ENCODE measurements at places on chromosomes 6 and 20. TPM values are rescaled to one million over a fixed set of nuclear protein-coding genes. Genes with fewer than 3 reads are reported as not detected.
A peak's percentile ranks its signal among the peaks of the same experiment; 100 is the strongest.

C6orf15 gene
- total RNA-seq = not detected

KCNK5 gene
- total RNA-seq = 2.6 TPM

PHACTR1 gene
- total RNA-seq = not detected

GRCh38 chr20:8983478-8984345 lies 85.2 kb upstream of the PLCB4 start:
- no peak for DNase-seq
- no peak overlapping the region for H3K27ac ChIP-seq
- H3K27me3 ChIP-seq = no peaks in the 10 kb centered on the region
- no peaks in the 10 kb centered on the region for H3K4me1 ChIP-seq

GRCh38 chr6:137272403-137272802 lies 53.2 kb upstream of the IFNGR1 start:
- no peak for DNase-seq
- no peak overlapping the region for H3K27ac ChIP-seq
- no peaks in the 10 kb centered on the region for H3K27me3 ChIP-seq
- H3K4me3 ChIP-seq = no peak overlapping the region
- no peaks in the 10 kb centered on the region for H3K36me3 ChIP-seq

GRCh38 chr20:24108581-24108980 lies 120.0 kb upstream of the GGTLC1 start:
- H3K27ac ChIP-seq = no peak overlapping the region
- H3K27me3 ChIP-seq = no peaks in the 10 kb centered on the region
- H3K4me3 ChIP-seq = no peak overlapping the region
- H3K36me3 ChIP-seq = no peaks in the 10 kb centered on the region

DNA sequence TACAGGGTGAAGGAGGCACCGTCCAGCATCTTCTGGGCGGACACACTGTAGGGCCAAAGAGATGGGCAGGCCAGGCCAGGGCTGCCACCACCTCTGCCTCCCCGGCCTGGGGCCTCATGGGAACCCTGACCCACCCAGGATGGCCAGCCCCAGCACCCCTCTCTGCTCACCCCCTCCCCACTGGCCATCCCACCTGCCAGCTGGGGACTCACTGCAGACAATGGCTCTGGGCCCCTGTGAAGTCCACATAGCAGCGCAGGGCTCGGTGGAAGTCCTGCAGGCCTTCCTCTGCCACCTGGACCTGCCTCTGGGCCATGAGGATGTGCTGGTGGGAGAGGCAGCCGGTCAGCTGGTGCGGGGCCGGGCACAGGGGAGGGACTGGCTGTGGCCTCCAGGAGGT lies 3.6 kb upstream of the C20orf144 start:
- no peaks in the 10 kb centered on the region for H3K27me3 ChIP-seq
- H3K4me3 ChIP-seq = no peak overlapping the region
- no peak overlapping the region for H3K27ac ChIP-seq
- peaks cover 14% of the 10 kb centered on the region for H3K36me3 ChIP-seq

- peak overlapping the region; percentile 97 for H3K27ac ChIP-seq
- DNase-seq = no peak
- no peaks in the 10 kb centered on the region for H3K27me3 ChIP-seq
- H3K36me3 ChIP-seq = no peaks in the 10 kb centered on the region
- peaks cover 39% of the 10 kb centered on the region for H3K4me1 ChIP-seq
Observed at GRCh38 chr6:56688521-56688920, 45.8 kb upstream of the DST start.
